ENCODE measurements at places on chromosomes 6 and 20. TPM values are rescaled to one million over a fixed set of nuclear protein-coding genes. Genes with fewer than 3 reads are reported as not detected.

GRCh38 chr6:72987301-72987700 is 238.0 kb downstream of the KHDC1L start:
- DNase-seq: no peak

DNA sequence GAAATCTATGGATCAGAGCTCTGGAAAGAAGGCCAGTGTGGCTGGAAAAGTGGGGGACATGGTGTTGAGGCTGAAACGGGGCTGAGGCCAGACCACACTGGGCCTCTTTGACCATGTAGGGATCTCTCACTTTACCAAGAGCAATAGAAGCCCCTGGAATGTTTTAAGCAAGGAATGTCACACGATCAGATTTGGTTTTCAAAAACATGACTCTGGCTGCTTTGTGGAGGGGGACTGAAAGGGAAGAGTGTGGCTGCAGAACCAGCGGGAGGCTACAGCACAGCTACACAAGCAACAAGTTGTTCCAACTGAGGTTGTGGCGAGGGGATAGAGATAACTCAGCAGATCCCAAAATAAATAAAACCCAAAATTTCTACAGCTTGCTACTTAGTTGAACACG is 346.0 kb downstream of the NRN1 start:
- no peak for DNase-seq

DNA sequence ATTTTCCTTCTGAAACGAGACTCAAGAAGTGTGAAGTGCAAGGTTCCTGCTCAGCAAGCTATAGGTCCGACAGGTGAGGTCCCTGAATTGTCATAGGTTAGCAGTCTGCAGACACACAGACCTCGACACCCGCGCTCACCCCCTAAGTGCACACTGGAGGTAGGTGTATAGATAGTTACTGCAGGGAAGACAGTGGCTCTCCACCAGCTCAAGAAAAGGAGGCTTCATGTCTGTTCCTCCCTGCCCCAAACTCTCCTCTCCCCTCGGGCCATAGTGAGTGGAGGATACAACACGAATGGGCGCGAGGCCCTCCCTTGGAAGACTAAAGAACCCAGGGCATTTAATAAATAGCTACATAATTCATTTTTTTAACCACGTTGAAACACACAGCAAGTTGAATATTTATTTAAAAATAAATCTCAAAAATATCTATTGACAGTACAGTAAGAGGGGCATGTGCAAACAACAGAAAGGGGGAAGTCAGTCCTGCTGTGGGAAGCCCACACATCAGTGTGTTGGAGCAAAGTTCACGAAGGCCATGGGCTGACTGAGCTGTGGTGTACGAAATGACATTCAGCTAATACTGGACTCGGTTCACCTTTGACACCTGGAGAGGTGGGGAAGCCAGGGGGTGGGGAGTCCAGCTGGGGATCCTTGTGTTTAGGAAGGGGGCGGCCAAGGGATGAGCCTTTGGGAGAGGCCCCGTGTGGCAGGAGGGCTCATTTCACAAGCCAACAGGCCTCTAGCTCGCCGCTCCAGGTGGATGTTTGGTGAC is 10.7 kb downstream of the SPATA2 start:
- DNase-seq: no peak

- no peak for DNase-seq
Measured at GRCh38 chr6:133550026-133550425, 308.9 kb downstream of the EYA4 start.

DNA sequence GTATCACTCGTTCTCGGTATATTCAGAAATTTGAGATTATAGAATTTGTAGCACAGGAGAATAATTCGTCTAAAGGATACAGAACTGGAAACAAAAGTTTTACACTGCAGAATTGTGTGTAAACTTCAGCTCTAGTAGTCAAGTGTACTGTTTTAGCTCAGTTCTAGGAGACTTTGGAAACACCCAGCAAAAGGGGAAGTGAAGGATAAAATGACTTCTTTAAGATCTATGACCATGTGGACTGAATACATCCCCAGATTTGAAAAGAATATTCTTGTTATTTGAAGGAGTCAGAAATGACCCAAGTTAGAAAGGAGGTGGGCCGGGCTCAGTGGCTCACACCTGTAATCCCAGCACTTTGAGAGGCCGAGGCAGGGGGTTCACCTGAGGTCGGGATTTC is 174.0 kb upstream of the FOXQ1 start:
- no peak for DNase-seq

GRCh38 chr6:40038626-40039025 is 104.4 kb upstream of the MOCS1 start:
- no peak for DNase-seq

- DNase-seq: no peak
Measured at GRCh38 chr20:32497589-32498224, 87.4 kb downstream of the NOL4L start.

Gene CYP21A2
- 0.63 TPM for polyA plus RNA-seq

- no peak for DNase-seq
Measured at GRCh38 chr20:44666066-44666465, 14.6 kb upstream of the ADA start.

Gene CLPSL1
- not detected for polyA plus RNA-seq

- DNase-seq: no peak
Measured at GRCh38 chr20:4957187-4957586, 44.1 kb downstream of the SLC23A2 start.

Gene NEURL2
- polyA plus RNA-seq: 3.4 TPM

GRCh38 chr20:46159101-46159897 is 41.2 kb downstream of the CD40 start:
- no peak for DNase-seq

- DNase-seq: no peak
Measured at GRCh38 chr6:137744877-137745276, 122.2 kb upstream of the TNFAIP3 start.

GRCh38 chr6:166203003-166203640 is 35.5 kb upstream of the TBXT start:
- DNase-seq: no peak

Gene SLC17A1
- 0.19 TPM for polyA plus RNA-seq

Measured in right lung (tissue), 10 donors.